ENCODE measurements at places on chromosomes 3 and 15. TPM values are rescaled to one million over a fixed set of nuclear protein-coding genes. Genes with fewer than 3 reads are reported as not detected.

DNA sequence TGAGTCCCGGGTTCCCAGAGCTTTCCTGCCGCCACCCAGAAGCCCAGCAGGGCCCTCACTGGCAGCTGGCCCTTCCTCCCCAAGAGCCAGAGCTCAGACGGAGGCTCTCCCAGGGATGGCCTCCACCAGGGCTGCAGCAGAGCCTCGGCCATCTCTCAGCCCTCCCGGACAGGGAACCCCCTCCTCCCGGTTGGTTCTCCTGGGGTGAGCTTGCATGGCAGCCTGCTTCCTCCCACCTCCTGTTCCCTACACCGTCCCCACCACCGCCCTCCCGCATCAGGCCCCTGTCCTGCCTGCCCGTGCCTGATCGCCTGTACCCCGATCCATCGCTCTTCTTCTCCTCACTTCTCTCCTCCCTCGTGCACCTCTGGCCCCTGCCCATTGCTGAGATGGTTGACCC is 24.1 kb upstream of the MUC4 start:
- no peak for DNase-seq

The SPATA12 gene
- 0.22 TPM for total RNA-seq

The SLC38A3 gene
- 0.96 TPM for total RNA-seq

DNA sequence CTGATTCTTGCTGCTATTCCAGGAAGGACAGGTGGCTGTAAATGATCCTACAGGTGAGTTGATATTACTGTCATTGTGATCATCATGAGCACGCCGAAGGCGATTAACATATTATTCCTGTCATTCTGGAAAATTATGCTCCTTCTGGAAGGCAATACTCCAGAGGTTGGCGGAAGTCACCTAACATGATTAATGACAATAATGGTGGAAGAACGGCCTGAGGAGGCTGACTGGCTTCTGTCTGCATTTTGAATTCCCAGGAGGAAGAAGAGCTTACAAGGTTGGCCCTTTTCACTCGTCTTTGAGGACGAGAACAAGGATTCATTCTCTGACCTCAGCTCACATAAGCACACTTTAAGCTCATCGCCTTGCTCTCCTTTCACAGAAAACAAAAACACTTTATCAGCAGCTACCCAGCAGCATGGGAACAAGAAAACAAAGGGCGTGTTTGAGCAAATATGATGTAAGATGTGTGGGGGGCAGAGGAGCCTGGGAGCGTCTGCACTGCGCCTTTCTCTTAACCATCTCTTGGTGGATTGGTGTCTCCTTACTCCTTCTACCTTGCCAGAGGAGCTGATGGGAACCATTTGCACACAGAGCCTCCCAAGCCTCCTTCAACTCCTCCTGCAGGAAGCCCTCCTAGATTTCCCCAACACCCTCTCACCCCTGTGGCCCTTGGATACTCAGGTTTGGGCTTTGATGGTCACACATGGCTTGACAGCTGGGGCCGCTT is 23.0 kb downstream of the ACSBG1 start:
- peak; percentile 12 for DNase-seq

DNA sequence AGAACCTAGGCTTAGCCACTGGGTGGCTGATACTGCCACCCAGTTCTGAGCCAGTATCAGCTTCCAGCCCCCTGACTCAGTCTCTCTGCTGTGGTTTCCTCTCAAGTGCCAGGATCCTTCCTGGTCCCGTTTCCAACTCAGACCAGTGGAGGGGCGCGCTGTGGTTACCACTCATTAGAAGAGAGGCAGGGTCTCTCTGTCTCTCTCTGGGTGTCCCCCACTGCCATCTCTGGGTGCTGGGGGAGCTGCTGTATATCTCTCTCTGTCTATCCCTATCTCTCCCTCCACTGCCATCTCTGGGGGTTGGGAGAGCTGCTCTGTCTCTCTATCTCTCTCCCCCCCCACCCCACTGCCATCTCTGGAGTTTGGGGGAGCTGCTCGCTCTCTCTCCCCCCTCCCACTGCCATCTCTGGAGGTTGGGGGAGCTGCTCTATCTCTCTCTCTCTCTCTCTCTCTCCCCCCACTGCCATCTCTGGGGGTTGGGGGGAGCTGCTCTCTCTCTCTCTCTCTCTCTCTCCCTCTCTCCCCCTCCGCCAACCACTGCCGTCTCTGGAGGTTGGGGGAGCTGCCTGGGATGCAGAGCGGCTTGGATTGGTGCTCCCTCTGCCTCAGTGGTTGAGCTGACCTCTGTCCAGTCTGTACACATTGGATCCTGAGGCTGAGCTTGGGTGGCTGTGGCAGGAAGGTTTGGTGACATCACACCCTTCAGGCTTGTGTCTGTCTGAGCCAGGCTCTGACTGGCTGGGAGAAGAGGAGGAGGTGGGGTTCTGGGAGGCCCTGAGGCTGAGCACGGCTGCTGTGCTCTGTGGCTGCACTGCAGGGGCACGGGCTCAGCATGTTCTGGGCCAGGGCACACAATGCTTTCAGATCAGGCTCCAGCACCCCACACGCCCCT is 98.9 kb downstream of the APBA2 start:
- peak; percentile 85 for DNase-seq

- no peak for DNase-seq
These were observed 90.3 kb upstream of the FAM174B start for GRCh38 chr15:92745845-92746271.

GRCh38 chr3:184781801-184782200 is 30.2 kb upstream of the VPS8 start:
- no peak for DNase-seq

DNA sequence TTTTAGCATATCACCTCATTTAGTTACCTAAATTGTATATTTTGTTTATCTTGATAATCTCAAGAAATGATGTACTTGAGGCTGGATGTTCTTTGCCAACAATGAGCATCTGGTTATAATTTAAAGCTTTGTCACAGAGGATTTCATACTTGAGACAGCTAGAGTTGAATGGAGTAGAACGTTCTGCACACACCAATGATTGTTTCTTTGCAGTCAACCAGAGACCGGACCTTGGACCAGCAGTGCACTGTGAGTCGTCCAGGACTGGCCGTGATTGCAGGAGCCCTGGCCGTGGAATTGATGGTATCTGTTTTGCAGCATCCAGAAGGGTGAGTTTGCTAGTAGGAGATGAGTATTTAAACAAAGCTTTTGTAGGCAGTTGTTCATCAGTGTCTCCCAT is 90.4 kb downstream of the ATG7 start:
- no peak for DNase-seq

The MED12L gene
- 2.7 TPM for total RNA-seq

The DGKG gene
- total RNA-seq, result 16.0 TPM

Measured in adrenal gland (tissue), 19 donors.